ENCODE measurements at places on chromosomes 4 and X. TPM values are rescaled to one million over a fixed set of nuclear protein-coding genes. Genes with fewer than 3 reads are reported as not detected.

The CYSLTR1 gene
- 23.8 TPM for total RNA-seq

The SLC9B2 gene
- 17.9 TPM for total RNA-seq

The TRIM2 gene
- total RNA-seq: 0.20 TPM

The CCKAR gene
- total RNA-seq: not detected

The FAM47E gene
- not detected for total RNA-seq

The ARHGAP24 gene
- total RNA-seq: not detected

The GLOD5 gene
- total RNA-seq: not detected

The SPANXN4 gene
- not detected for total RNA-seq

The SLC6A14 gene
- total RNA-seq: not detected

The GNRHR gene
- total RNA-seq: not detected

The TMSB15A gene
- total RNA-seq: 0.52 TPM

The DGKK gene
- total RNA-seq: not detected

The PIN4 gene
- total RNA-seq: 5.1 TPM

The GLUD2 gene
- total RNA-seq: 0.27 TPM

The RBM46 gene
- total RNA-seq: not detected

The BEND4 gene
- total RNA-seq: 0.05 TPM

The PNMA6A gene
- 0.15 TPM for total RNA-seq

The USP9X gene
- 45.5 TPM for total RNA-seq

The INPP4B gene
- total RNA-seq: 71.6 TPM

The MAP7D2 gene
- total RNA-seq: 0.12 TPM

The FUNDC1 gene
- 12.8 TPM for total RNA-seq

The KDR gene
- not detected for total RNA-seq

The HHIP gene
- total RNA-seq: not detected
